Stimulated activated CD8-positive, alpha-beta memory T cell treated with anti-CD3 and anti-CD28 coated beads, Interleukin-4, amount 100 ng/mL, for 1 hour (primary cell): ENCODE measurements at places on chromosomes 6 and 20.

- no peak for DNase-seq
Measured at GRCh38 chr6:14058735-14059134, 58.8 kb upstream of the CD83 start.

- no peak for DNase-seq
Measured at GRCh38 chr6:113380591-113380990, 476.6 kb upstream of the MARCKS start.

GRCh38 chr20:4169360-4170190, 154.2 kb upstream of the RNF24 start:
- no peak for DNase-seq

DNA sequence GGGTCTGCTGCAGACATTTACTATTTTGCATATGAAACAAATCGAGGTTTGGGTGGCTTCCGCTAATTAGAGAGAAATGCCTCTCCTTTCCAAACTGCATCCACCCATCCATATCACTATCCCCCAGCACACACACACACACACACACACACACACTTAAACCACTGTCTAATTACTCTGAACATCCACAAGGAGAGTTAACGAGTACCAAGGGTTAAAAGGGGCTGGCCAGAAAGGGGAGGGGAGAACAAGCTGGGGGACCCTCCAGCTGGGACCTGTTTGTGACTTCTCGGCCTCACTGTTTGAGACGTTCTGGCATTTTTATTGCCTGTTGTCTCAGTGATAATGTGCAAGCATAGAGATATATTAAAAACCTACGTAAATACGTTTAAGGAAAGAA, 261.2 kb downstream of the FOXC1 start:
- DNase-seq, result no peak

- no peak for DNase-seq
Measured at GRCh38 chr6:108676555-108676954, 115.8 kb downstream of the FOXO3 start.

- DNase-seq, result no peak
Measured at GRCh38 chr20:34024723-34025351, 31.1 kb downstream of the RALY start.

DNA sequence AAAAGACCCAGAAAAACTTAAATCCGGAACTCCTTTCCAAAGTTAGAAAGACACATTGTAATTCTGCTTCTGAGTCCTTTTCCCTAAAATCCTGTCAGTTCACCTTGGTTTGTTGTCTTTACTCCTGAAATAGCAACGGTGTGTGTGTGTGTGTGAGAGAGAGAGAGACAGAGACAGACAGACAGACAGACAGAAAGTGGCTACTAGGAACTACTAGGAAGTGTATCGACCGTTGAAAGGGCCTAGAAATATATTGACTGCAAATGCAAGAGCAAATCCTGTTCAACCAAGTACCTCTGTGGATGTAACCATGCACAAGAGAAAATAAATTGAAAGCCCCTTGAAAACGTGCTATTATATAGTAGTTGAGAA, 100.0 kb upstream of the MLIP start:
- no peak for DNase-seq

DNA sequence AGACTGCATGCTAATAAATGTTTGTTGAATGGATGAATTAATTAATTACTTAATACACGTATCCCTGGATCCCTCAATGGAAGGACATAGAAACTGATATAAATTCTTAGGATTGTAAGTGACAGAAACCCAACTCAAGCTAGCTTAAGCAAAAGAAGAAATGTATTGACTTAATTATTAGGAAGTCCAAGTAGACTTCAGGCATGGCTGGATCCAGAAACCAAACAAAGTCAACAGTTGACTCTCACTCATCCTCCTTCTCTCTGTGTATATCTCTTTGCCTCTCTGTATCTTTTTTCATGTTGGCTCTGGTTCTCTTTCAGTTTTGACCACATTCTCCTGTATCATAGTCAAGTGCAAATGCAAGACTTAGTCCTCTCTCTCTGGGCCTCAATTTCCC, 82.0 kb upstream of the CTNNBL1 start:
- no peak for DNase-seq

- peak; percentile 65 for DNase-seq
Measured at GRCh38 chr6:57317060-57317943, at the start of gene PRIM2. PRIM2 (plus strand) TSS chr6:57317630; CDS start chr6:57318446, 816 bp downstream.
